B cell (primary cell): ENCODE measurements at places on chromosomes 4 and X.

DNA sequence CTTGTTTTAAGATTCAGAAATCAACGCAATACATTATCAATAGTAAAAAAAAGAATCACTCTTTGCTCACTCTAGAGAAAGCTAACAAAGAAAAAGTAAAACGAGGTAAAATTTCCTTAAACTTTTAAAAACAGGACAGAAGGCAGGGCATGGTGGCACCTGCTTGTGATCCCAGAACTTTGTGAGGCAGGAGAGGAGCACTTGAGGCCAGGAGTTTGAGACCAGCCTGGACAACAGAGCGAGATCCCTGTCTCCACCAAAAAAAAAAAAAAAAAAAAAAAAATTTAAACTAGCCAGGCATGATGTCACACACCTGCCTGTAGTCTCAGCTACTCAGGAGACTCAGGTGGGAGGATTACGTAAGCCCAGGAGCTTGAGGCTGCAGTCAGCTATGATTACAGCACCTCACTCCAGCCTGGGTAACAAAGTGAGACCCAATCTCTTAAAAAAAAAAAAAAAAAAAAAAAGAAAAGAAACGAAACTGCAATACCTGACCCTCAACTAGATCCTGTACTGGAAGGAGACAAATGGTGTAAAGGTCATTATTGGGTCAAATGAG lies 3.5 kb downstream of the CCNI start:
- DNase-seq: peak; percentile 51

DNA sequence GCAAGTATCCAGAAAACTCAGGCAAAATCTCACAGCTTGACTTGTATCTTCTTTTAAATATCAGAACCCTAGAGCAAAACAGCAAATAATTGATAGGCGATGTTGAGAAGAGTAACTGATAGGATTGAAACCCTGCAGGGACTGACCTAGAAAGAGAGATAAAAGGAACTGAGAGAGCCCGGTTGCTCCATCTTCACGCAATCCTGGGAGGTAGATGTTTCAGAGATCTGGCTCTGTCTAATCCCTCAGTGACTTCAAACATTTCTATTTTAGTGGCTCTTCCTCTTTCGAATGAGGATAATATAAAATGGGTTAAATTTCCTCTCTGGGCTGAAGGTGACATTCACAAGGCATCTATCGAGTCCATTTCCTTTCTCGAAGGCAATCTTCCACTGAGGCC lies 39.3 kb upstream of the RPL34 start:
- no peak for DNase-seq

DNA sequence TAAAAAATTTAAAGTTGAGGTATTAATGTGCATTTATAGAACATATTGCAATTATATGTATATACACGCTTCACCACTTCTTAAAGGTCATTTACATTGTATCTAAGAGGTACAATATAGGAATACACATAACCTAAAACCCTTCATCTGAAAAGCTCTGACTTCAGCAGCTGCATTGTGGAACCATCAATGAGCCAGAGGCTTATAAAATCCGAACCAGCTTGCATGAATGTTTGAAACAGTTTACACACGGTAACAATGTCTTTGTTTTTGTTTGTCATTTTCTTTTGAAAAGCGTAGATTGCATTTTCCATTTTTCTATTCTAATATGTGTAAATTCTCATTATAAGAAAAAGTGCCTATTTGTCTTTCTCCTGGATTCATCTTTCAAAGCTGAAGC lies 221.6 kb downstream of the DCLK2 start:
- DNase-seq: no peak

DNA sequence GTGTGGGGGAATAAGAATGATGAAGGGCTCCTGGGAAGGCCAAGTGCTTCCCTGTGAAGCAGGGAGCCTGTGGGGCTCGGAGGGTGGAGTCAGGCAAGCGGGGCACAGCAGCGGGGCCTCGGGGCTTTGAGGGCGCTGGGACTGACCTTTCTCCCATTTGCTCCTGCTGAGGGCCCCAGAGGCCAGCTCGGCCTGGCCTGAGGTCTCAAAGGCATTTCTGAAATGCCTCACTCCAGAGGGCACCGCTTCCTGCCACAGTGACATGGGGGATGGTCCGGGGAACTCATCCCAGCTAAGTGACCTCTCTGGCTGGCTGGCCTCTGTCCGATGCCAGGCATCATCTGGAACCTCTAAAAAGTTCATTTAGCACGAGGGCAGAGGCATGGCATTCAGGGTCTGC lies 98.8 kb upstream of the STX18 start:
- no peak for DNase-seq

DNA sequence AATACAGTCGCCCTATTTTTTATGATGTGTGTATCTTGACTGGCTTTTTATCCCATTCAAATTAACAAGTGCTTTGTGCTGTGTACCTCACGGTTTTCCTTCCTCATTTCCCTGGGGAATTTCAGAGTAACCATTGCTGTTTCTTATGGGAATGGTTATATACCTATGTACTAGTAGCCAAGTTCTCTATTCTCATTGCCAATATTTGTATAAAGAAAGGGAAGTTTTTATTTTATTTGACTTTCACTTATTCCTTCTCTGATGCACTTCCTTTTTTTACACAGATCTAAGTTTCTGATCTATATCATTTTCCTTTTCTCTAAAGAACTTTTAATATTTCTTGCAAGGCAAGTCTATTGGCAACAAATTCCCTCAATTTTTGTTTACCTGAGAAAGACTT lies 181.3 kb downstream of the SOWAHB start:
- DNase-seq: no peak

DNA sequence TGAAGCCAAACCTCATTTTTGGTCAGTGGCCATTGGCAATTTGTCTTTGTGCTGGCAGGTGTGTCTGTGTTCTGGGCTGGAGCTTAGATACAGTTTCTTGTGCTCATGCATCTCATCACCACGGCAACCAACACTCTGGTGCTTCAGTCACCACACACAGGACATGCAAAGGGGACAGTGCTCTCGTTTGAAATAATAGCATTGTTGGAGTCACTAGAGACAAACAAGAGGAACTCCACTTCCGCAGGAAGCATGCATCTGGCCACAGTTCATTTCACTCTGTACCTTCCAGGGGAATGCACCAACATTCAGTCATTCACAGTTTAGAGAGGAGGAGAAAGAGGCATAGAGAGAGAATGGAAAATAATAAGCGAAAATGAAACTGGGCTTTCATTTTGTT lies 267.4 kb downstream of the ANK2 start:
- DNase-seq: peak; percentile 50

GRCh38 chr4:166895771-166896170 lies 338.5 kb downstream of the SPOCK3 start:
- DNase-seq: no peak

GRCh38 chrX:274904-275475 lies 6.2 kb upstream of the PLCXD1 start:
- no peak for DNase-seq

DNA sequence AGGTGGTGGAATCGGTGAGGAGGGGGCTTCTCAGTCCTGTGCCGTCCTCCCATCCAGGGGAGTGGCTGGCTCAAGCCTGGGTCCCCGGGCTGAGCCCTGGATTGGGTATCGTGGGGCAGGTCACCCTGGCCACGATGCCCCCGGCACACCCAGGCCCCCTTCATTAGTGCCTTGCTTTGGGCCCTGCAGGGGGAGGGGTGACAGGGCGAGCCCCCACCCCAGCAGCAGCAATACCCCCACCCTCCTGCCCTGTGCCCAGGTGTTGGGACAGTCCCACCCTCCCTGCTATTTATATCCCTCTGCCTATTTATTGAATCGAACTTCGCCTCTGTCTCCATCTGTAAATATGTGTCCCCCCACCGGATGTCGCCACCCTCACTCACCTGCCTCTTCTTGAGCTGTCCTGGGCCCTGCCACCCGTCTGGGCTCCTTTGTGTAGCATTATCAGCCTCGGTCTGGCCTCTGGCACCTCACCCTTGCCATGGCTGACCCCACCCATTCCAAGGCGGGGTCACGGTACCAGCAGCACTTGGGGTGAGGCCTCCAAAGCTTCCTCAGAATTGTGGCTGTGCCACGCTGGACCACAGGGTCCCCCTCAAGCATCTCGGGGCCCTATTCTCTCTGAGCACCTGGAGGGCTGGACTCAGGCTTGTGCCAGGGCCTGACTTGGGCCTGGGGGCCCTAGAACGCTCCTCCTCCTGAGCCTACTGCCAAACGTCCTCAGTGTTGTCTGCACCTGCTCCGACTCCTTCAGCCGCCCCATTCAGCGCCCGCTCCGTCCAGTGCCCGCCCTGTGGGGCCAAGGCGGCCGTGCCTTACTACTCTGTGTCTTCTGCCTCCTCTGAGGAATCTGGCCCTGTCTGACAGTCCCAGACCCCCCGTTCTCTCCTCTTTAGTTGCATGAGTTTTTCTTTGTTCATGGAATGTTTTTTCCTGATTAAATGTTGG lies 6.1 kb downstream of the LAGE3 start:
- no peak for DNase-seq

DNA sequence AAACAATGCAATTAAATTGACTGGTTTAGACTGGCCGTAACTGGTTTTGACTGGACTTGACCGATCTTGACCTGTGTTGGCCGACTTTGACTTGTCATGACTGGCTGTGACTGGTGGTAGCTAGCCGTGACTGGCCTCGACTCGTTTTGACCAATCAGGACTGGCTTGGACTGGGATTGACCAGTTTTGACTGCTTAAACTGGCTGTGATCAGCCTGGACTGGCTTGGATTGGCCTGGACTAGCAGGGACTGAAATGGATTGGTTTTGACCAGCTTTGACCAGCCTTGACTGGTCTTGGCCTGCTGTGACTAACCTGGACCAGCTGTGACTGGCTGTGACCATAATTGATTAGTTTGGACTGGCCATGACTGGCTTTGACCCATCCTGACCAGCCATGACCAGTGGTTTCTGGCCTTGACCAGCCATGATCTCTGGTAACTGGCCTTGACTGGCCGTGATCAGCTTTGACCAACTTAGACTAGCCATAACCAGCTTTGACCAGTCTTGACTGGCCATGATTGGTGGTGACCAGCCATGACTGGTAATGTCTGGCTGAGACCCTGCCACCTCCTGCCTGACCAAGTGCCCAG lies 13.1 kb downstream of the SUV39H1 start:
- DNase-seq: no peak

- DNase-seq: no peak
Measured at GRCh38 chr4:82515705-82516104, 46.1 kb downstream of the TMEM150C start.

DNA sequence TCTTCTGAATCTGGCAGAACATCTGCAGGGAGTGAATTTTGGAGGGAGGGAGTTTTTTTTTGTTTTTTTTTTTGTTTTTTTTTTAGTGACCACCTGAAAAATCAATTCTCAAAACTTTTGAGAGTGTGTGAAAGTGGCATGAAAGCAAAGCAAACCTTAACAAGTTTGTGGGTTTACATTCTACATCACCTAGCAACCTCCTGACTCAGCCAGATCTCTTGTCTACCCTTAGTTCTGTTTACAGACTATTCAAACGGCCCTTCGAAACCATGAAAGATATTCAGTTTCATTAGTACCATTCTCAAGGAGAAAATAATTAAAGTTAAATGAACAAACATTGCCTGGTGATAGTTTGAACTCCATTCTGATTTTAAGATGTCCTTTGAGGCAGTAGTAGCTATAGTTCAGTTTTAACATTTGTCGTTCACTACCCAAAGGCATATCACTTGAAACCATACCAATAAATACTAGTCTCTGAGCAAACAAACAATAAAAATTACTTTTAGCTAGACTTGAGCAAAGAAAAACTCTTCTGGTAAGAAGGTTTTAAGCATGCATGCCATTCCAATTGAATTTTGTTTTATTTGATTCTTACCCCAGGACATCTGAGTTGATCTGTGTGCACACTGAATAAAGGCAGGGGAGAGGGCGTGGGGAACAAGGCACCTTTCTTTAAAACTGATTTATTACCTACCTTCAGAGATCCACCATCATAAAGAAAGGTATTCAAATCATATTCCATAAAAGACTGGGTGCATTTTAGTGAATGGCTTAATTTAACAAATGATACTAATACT lies 137.7 kb downstream of the ARX start:
- no peak for DNase-seq

DNA sequence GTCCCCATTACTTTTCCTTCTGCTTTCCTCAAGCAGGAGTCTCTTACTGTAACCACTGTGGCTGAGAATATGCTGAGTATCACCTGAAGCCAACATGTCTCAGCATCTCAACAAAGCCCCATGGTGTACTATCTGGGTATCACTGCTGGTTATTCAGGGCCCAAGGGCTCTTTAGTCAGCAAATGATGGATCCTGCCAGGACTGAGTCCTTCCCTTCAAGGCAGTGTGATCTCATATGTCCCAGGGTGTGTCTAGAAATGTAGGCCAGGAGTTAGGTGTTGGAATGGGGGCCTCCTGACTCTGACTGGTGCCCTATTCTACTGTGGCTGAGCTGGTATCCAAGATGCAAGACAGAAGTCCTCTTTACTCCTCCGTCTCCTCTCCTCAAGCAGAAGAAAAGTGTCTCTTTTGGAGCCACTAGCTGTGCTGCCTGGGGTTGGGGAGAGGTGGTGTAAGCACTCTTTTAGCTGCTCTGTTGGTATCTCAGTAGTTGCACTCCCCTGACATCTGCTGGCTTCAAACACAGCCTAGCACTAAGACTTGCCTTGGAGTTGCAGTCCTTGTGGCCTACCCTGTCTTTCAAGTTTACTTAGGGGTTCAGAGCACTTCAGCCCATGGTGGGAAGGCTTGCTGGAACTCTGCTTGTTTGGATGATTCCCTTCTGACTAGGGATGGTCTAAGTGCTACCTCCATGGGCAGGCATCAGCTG lies 28.6 kb downstream of the OCIAD2 start:
- DNase-seq: no peak

DNA sequence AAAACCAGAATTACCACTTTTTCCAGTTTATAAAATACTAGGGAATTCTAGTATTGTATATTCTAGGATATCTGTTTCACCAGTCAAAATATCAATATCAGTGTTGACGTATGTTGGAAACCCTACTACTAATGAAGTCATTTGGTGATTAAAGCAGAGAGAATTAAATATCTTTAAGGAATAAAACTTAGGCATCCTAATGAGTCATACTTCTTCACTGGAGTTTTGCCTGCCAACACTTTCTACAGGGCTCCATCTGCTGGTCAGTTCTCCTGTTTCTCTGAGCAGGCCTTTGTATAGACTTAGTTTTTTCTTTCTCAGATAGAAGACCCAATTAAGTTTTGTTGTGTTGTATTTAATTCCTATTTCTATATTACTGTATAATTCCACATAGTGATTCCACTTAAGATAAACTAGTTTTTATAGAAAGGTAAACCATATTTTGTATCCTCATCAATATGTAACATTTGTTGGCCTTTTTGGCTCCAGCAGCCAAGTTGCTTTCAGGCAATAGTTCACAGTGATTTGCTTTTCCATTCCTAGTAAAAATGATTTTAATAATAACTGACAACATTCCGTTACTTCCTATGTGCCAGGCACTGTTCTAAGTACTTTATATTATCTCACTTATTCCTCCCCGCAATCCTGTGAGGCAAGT lies 3.5 kb downstream of the AP1AR start:
- DNase-seq: peak; percentile 69

- DNase-seq: peak; percentile 61
Measured at GRCh38 chr4:128810331-128810870, 901 bp downstream of the JADE1 start.

GRCh38 chrX:42415636-42416035 lies 362.3 kb downstream of the PPP1R2C start:
- DNase-seq: no peak

DNA sequence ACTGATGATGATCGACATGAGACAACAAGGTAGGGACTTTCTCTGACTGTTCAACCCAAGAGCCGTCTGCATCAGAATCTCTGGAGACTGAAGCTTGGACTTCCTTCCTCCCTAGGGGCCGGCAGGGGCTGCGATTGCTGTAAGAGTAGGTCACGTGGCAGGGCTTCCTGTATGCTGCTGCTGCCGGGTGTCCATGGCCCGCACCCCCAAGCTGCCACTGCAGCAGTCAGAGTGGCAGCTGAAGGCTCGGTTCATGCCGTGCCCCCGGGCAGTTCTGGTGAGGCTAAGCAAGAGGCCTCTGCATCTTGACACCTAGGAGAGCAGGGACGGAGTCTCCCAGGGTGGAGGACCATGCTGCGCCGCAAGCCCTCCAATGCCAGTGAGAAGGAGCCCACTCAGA lies at the start of gene SASH3:
SASH3 (plus strand) TSS at position 203 of the 400 bp plus-strand sequence; CDS start at position 352, 149 bp downstream.
- peak; percentile 85 for DNase-seq
